Right hindlimb (tissue), 1 donor: ENCODE measurements at places on chromosomes 6 and 20.

- no peak for DNase-seq
Measured at GRCh38 chr6:27426045-27426620, 37.6 kb downstream of the ZNF391 start.

- no peak for DNase-seq
Measured at GRCh38 chr6:52243282-52243893, 912 bp downstream of the IL17F start.

DNA sequence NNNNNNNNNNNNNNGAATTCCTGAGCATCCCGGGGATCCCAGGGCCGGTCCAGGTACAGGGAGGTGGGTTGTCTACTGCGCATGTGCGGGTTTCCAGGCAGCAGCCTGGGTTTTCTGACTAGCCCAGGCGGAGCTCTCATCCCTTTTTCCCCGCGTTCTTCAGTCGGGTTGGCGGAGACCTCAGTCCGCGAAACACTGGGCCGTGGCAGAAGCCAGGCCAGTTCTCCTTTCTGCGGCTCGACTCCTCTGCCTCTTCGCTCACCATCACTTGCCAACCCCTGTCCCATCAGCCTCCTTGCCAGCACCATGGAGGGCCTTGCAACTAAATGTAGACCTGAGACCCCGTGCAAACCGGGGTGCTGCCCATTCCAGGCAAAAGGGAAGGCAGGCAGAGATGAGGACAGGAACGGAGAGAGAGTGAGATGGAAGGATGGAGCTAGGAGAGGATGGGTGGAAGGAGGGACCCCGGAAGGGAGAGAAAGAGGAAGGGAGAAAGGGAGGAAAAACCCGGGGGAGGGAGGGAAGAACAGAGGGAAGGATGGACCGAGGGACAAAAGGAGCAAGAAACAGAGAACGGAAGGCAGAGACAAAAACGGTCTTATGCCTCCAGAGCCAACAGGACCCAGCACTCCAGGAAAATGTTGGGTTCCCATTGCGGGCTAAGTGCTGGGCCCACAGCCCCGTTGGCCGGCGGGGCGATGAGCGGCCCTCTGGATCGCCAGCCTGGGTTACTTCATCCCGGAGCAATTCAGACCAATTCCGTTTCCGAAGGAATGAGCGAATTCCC lies 445.4 kb upstream of the DEFB115 start:
- DNase-seq: peak; percentile 23

- DNase-seq: no peak
Measured at GRCh38 chr6:29759457-29759856, 36.2 kb downstream of the HLA-F start.

DNA sequence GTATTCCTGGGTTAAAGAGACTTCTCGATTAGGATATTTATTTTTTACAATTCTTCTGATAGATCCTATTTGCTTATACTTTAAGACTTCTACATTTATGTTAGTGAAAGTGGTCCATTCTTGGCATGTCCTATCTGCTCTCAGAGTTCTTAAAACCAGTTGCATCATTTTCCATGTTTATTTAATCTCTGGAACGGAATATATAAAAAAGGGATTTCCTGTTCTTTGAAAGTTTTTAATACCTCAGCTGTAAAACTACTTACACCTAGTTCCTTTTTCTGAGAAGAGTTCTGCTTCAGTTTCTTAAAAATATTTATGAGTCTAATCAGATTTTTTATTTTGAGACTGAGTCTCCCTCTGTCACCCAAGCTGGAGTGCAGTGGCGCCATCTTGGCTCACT lies 18.0 kb upstream of the MYL9 start:
- no peak for DNase-seq

GRCh38 chr6:3835055-3835731 lies 14.0 kb upstream of the FAM50B start:
- no peak for DNase-seq

DNA sequence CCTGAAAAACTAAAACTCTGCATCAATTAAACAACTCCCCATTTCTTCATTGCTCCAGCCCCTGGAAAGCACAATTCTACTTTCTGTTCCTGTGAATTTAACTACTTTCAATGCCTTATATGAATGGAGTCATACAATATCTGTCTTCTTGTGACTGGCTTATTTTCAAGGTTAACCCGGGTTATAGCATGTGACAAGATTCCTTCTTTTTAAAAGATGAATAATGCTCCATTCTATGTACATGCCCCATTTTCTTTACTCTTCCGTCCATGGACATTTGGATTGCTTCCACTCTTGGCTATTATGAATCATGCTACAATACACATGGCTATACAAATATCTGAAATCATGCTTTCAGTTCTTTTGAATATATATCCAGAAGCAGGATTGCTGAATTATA lies 334.9 kb upstream of the ID4 start:
- DNase-seq: no peak

DNA sequence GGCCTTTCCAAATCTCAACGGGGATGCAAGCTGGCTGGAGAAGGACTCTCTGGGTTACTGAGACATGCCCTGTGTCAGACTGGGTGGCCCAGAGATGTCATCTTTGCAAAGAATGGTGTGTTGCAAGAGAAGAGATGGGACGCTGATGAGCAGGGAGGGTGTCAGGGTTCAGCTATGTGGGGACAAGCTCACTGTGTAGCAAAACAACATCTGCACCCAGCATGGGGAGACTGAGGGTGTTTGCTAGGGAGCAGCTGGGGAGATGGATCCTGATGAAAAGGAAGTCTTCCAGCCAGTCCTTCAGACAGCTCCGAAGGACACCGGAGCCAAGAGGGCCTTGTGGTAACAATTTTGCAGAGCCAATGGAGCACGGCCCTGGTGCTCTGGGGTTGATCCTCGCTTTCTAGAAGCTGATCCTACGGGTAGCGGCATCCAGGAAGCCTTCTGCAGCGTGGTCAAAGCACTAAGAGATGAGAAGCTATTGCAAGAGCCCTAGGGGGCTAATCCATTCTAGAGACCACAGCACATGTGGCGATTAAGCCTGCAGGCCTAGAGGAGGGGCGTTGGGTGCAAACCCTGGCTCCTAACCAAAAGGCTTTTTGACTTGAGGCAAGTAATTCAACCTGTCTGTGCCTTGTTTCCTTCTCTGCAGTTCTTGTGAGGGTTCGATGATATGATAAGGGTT lies 39.9 kb downstream of the EDN3 start:
- no peak for DNase-seq

DNA sequence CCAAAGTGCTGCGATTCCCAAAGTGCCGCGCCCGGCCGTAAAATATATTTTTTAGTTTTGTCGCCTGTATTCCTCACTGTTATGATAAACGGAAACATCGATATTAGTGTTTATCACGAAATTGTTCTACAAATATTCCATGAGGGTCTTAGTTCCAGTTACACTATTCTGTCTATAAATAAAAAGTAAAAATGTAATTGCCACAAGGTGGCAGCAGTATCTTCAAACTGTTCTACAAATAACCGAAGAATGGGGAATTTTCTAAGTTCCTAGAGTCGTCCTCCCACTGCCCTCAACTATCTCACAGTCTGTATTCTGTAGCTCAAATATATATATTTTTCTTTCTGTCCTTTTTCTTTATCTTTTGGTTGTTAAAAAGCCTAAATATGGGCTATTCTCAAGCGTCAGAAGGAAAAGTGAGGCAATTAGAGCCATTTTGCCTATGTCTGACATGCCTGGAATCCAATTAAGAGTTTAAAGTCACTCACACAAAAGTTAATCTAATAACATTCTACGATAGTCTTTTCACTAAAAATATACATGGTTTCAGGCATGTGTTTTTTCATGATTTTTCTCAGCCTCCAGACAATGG lies 14.2 kb upstream of the FAM162B start:
- DNase-seq: no peak

GRCh38 chr6:15276036-15276985 lies 30.4 kb downstream of the JARID2 start:
- DNase-seq: no peak

DNA sequence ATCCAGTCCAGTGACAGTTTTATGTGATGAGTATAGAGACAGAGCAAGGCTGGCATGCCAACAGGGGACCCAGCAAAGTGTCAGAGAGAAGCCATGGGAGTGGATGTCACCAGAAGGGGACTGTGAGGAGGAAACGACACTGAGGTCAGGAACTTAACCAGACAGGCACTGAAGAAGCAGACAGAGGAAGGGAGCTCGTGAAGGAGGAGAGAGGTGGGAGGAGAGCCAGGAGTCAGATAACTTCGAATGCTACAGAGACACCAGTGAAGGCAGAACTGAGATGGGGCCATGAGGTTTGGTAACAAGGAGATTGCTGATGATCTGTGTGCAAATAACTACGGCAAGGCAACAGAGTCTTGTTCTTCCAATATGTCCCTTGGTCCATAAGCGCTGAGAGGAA lies 211.1 kb upstream of the FOXA2 start:
- DNase-seq: no peak

GRCh38 chr6:8172530-8172929 lies 70.2 kb upstream of the EEF1E1 start:
- DNase-seq: no peak

- DNase-seq: no peak
Measured at GRCh38 chr6:119517428-119517827, 167.9 kb upstream of the MAN1A1 start.

DNA sequence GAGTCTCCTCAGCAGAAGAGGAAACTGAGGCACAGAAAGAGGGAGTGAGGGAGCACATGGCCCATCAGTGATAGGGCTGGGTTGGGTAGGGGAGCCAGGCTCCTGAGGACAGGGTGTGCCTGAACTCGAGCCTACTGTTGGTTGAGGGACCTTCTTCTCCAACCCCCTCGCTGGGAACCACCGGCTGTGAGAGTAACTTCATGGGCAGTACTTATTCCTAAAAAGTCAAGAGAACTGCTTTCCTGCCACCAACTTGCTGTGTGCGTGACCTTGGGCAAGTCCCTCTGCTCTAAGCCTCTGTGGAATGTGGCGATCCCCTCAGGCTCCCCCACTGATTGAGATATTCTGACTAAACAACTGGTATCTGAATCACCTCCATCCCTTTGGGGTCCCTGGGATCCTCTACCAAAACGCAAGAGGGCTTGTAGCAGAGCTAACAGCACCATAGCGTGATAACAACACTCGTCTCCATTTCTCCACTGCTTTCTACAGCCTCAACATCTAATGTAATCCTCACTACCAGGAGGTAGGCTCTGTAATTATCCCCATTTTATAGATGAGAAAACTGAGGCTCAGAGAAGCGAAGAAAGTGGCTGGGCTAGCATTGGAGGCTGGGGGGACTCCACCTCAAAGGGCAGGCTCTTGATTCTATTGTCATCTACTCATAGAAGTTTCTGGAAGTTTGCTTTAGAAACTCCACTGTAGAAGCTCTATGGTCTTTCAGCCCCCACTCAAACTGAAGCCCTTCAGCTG lies 76.0 kb downstream of the JPH2 start:
- no peak for DNase-seq

- DNase-seq: no peak
Measured at GRCh38 chr6:139308286-139308916, 16.6 kb upstream of the TXLNB start.

DNA sequence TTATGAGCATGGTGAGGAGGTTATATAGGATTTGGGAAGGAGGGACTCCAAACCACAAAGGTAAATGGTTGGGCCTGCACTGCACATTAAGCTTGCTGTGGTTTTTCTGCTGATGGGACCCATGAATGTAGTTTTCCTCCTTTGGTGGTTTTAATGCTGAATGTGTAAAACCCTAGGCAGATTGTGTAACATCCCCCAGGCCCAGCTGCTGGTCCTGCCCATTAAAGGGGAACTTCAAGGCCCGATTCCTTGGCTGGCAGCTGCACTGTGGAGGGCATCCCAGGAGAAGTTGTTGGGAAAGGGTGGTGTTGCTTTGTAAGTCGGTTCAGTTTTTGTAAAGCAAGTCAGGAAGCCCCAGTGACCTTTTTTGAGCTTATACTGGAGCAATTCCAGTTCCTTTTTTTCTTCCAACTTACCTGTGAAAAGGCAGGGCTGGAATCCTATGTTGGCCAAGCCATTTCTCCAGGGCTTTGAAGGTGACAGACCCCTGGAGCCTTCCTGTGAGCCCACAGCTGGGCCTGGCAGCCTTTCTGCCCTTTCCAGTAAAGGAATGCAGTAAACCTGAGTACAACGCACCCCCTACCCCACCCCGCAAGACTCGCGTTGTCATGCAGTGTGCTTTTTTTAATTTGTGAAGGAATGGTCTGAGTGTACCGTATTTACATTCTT lies 43.1 kb upstream of the NAA20 start:
- peak; percentile 78 for DNase-seq

GRCh38 chr20:63977739-63978276 lies 1.6 kb downstream of the SAMD10 start:
- no peak for DNase-seq

GRCh38 chr6:52186480-52186879 lies 305 bp downstream of the IL17A start:
- no peak for DNase-seq

DNA sequence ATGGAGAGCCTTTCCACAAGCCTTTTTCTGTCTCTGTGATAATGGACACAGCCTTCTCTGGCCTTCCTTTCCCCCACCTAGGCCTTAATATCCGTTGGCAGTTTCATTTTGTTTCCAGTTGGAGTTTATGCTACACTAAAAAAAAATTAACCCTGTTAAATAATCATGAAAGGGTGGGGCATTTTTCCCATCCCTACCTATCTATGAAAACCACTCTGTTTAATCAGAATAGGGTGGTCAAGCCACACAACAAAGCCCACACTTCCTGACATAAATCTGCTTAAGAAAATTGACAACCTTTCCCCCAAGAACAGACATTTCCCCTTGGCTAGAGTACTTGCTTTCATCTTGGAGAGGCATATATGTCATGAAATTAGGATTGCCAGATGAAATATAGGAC lies 14.2 kb downstream of the TXLNB start:
- no peak for DNase-seq

DNA sequence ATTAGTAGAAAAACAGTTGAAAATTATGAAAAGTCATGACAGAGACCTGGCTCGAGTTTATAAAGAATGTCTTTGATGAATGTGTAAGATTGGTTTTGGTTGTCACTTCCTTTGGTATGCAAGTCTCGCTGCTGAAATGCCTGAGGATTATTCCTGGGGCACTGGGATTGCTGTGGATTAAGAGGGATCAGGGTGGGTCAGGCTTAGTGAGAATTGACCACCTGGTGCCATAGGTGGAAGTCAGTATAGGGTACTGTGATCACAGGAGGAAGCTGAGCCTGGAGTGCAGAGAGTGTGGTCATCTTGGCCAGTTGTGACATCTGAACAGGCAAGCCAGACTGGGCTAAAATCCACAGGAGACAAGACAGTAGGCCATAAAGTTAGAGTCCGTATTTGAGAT lies 34.9 kb downstream of the CEP43 start:
- no peak for DNase-seq

DNA sequence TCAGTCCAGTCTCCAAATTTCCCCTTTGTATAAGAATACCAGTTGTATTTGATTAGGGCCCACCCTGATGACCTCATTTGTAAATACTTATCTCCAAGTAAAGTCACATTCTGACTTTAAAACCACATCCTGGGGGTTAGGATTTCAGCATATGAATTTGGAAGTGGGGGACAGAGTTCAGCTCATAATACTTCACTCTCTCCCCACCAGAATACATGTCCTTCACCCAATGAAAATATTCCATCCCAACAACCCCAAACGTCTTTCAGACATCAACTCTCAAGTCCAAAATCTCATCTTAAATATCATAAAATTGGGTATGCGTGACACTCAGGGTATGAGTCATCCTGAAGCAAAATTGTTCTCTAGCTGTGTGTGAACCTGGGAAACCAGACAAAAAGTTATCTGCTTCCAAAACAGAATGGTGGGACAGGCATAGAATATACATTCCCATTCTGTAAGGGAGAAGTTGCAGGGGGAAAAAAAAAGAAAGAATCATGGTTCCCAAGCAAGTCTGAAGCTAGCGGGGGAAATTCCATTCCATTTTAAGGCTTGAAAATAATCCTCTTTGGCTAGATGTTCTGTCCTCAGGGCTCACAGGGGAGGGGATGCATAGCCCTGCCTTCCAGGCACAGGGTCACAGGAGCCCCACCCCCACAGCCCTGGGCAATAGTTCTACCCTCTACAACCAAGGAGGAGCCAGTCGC lies 113.9 kb downstream of the ADAT2 start:
- DNase-seq: no peak

GRCh38 chr6:105272786-105273185 lies 93.0 kb upstream of the POPDC3 start:
- DNase-seq: no peak
